ENCODE measurements at places on chromosomes 2 and 18. TPM values are rescaled to one million over a fixed set of nuclear protein-coding genes. Genes with fewer than 3 reads are reported as not detected.

GRCh38 chr2:164934401-164935117 is 20.8 kb downstream of the SLC38A11 start:
- peaks cover 15% of the 10 kb centered on the region for H3K4me1 ChIP-seq
- DNase-seq = no peak
- no peaks in the 10 kb centered on the region for H3K27me3 ChIP-seq
- H3K4me3 ChIP-seq = no peak overlapping the region
- no peaks in the 10 kb centered on the region for H3K36me3 ChIP-seq

DNA sequence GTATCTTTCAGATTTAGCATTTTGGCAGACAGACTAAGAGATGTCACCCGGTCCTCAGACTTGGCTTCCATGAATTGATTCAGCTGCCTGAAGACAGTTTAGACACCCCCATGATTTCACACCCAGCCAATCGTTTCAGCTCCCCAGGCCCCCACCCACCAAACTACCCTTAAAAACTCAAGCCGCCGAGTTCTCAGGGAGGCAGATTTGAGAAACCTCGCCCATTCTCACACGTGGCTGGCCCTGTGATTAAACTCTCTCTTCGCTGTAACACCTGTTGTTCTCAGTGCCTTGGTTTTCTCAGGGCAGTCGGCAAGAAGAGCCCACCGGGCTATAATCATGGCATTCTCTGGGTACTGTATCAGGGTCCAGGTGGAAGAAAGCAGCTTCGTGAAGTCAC is 35.2 kb downstream of the UXS1 start:
- no peaks in the 10 kb centered on the region for H3K27me3 ChIP-seq
- peaks cover 2% of the 10 kb centered on the region for H3K36me3 ChIP-seq
- DNase-seq = no peak
- H3K4me1 ChIP-seq = no peaks in the 10 kb centered on the region
- no peak overlapping the region for H3K4me3 ChIP-seq

GRCh38 chr2:13682540-13683272 is 949.8 kb upstream of the LRATD1 start:
- DNase-seq = no peak
- H3K4me1 ChIP-seq = no peaks in the 10 kb centered on the region
- H3K27me3 ChIP-seq = no peaks in the 10 kb centered on the region
- no peak overlapping the region for H3K27ac ChIP-seq
- no peaks in the 10 kb centered on the region for H3K36me3 ChIP-seq
- H3K4me3 ChIP-seq = no peak overlapping the region

GRCh38 chr2:56522605-56523089 is 338.9 kb downstream of the CCDC85A start:
- H3K4me1 ChIP-seq = peaks cover 3% of the 10 kb centered on the region
- no peak overlapping the region for H3K4me3 ChIP-seq
- no peak for DNase-seq
- no peaks in the 10 kb centered on the region for H3K27me3 ChIP-seq
- H3K27ac ChIP-seq = peak overlapping the region; percentile 57

GRCh38 chr2:70094978-70095719 is 7.9 kb downstream of the PCBP1 start:
- no peak for DNase-seq
- H3K4me3 ChIP-seq = no peak overlapping the region
- peak overlapping the region; percentile 97 for H3K27ac ChIP-seq
- no peaks in the 10 kb centered on the region for H3K27me3 ChIP-seq
- peaks cover 14% of the 10 kb centered on the region for H3K4me1 ChIP-seq

DNA sequence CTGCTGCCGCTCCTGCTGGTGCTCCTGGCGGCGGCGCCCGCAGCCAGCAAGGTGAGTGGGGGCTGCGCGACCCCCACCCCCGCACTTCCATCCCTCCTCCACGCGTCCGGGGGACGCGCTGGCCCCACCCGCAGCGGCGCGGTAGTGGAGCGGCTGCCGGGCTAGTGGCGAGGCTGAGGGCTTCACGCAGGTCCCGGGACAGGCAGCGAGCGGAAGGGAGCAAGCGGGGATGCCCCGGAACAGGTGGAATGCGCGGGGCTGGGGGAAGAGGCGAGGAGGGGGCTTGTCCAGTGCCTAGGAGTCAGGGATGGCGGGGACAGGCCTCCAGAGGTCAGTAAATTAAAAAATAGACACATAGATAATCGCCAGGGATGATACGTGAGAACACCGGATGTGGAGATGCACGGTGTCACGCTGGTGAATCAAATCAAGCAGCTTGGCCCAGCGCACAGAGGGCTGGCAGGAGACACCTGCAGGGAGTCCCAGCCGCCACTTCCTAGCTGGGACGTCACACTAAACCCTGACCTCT is 403 bp downstream of the COL4A3 start:
- no peak overlapping the region for H3K27ac ChIP-seq
- peak overlapping the region; percentile 64 for H3K4me3 ChIP-seq
- no peaks in the 10 kb centered on the region for H3K36me3 ChIP-seq
- peaks cover 19% of the 10 kb centered on the region for H3K4me1 ChIP-seq
- H3K27me3 ChIP-seq = no peaks in the 10 kb centered on the region

DNA sequence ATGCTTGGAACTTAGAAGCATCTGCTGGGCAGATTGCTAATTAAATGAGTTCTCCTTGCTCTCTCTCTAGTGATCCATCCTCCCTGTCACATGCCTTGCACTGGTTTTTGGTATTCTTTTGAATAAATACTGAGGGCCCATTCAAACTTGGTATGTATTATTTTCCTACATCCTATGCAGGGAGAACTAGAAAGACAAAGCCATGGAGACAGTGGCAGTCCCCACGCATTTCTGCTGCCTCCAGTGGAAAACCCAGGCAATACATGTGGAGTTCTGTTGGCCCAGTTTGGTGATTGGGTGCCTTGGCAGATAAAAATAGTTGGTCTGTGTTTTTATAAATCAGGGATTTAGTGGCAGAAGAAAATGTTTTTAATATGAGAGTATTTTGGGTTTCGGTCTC is 68.7 kb downstream of the DIS3L2 start:
- H3K4me3 ChIP-seq = no peak overlapping the region
- no peak for DNase-seq
- no peaks in the 10 kb centered on the region for H3K36me3 ChIP-seq
- no peaks in the 10 kb centered on the region for H3K4me1 ChIP-seq

DNA sequence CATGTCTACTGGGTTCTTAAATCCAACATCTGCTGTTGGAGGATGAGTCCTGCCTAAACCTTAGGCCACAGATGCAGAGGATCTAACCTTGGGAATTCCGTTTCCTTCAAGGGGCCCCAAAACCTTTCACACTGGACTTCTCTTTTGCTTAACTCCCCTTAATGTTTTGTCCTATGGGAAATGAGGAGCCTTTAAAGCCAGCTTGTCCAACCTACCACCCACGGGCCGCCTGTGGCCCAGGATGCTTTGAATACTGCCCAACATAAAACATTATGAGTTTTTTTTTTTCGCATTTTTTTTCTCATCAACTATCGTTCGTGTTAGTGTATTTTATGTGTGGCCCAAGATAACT is 157.2 kb upstream of the SLC1A4 start:
- no peaks in the 10 kb centered on the region for H3K27me3 ChIP-seq
- no peak for DNase-seq
- no peaks in the 10 kb centered on the region for H3K36me3 ChIP-seq
- no peak overlapping the region for H3K4me3 ChIP-seq
- peaks cover 14% of the 10 kb centered on the region for H3K4me1 ChIP-seq

DNA sequence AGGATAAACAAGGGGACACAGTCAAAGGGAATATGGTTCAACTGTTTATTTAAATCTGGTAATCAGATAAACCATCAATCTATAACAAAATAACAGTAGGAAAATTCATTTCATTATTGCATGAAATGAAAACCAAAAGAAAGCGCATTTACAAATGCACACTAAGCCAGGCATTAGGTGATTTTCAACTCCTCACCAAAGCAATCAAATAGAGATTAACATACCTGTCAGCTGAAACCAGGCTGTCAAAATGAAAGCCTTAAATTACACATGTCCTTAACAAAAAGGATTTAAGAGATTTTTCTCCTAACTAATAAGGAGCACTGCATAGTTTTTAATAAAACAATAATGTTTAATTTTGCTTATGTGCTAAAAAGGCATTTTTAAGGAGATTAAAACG is 23.0 kb downstream of the STK39 start:
- H3K4me1 ChIP-seq = no peaks in the 10 kb centered on the region
- no peaks in the 10 kb centered on the region for H3K36me3 ChIP-seq
- no peak for DNase-seq
- no peak overlapping the region for H3K27ac ChIP-seq

DNA sequence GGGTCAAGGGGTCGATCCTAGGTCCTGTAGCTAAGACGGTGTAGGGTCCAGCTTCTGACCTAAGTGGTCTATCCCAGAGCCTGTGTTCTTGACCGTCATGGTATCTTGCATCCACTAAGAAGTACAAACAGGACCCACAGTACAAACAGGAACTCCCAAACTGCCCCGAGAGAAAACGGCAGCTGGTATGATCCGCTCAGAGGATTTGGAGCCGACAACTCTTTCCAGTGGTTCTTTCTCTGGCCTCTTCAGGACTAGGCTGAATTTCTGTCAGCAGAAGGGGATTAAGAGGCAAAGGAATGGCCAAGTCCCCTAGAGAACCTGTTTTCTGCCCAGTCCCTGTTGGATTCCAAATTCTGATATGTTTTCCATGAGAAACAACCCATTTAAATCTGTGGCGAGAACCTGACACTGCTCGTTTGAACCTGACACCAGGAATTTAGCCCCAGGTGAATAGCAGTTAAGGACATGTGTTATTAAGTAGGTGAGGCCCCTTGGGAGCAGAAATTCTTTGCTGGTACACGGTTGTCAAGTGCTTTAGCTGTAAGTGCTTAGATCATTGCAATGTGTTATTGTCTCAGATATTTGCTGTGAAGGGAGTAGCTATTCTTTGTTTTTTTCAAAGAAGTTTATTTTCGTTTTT is 50.5 kb upstream of the TXNDC2 start:
- H3K27ac ChIP-seq = no peak overlapping the region
- H3K27me3 ChIP-seq = no peaks in the 10 kb centered on the region
- DNase-seq = no peak
- no peak overlapping the region for H3K4me3 ChIP-seq
- H3K36me3 ChIP-seq = no peaks in the 10 kb centered on the region
- no peaks in the 10 kb centered on the region for H3K4me1 ChIP-seq

GRCh38 chr2:148617219-148617618 is 27.3 kb upstream of the EPC2 start:
- H3K27me3 ChIP-seq = no peaks in the 10 kb centered on the region
- H3K4me3 ChIP-seq = no peak overlapping the region
- H3K36me3 ChIP-seq = no peaks in the 10 kb centered on the region
- no peak overlapping the region for H3K27ac ChIP-seq

DNA sequence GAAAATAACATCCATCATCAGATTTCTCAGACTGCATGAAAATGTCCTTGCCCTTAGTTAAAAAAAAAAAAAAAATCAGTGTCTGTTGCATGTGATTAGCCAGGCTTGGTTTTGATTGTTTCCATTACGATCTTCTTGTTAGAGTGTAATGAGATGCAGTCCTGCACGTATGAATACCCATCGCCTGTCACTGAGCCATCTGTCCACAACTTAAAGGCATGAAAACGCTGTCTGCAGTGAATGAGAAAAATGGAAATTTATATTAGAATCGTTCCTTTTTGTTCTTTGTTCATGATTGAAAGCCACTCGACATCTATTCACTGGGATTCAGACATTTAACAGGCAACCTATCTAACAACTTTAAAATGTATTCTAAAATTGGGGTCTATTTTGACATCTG is 521.7 kb upstream of the SPHKAP start:
- H3K4me1 ChIP-seq = no peaks in the 10 kb centered on the region
- H3K27me3 ChIP-seq = no peaks in the 10 kb centered on the region
- H3K4me3 ChIP-seq = no peak overlapping the region
- H3K27ac ChIP-seq = no peak overlapping the region

DNA sequence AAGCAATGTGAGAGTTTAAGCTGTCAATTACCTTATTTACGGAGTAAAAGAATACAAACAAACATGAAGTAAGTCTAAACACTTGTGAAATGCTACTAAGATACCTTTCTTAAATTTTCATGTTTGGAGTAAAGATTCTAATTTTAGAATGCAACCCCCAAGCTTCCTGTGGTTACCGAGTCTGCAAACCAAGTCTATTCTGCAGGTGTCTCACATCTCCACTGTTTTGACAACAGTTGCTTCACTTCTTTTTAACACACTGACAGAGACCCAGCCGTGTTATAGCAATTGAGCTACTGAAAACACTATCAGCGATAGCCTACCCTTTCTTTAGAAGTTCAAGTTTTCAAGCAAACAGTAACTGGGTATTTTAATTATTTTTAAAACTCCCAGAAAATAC is 608.3 kb downstream of the ERBB4 start:
- no peaks in the 10 kb centered on the region for H3K27me3 ChIP-seq
- DNase-seq = no peak
- H3K27ac ChIP-seq = no peak overlapping the region
- no peak overlapping the region for H3K4me3 ChIP-seq

- no peaks in the 10 kb centered on the region for H3K27me3 ChIP-seq
- no peak overlapping the region for H3K4me3 ChIP-seq
- no peaks in the 10 kb centered on the region for H3K36me3 ChIP-seq
- no peaks in the 10 kb centered on the region for H3K4me1 ChIP-seq
- peak; percentile 53 for DNase-seq
These were observed 27.3 kb downstream of the ZAP70 start for GRCh38 chr2:97740590-97741182.

DNA sequence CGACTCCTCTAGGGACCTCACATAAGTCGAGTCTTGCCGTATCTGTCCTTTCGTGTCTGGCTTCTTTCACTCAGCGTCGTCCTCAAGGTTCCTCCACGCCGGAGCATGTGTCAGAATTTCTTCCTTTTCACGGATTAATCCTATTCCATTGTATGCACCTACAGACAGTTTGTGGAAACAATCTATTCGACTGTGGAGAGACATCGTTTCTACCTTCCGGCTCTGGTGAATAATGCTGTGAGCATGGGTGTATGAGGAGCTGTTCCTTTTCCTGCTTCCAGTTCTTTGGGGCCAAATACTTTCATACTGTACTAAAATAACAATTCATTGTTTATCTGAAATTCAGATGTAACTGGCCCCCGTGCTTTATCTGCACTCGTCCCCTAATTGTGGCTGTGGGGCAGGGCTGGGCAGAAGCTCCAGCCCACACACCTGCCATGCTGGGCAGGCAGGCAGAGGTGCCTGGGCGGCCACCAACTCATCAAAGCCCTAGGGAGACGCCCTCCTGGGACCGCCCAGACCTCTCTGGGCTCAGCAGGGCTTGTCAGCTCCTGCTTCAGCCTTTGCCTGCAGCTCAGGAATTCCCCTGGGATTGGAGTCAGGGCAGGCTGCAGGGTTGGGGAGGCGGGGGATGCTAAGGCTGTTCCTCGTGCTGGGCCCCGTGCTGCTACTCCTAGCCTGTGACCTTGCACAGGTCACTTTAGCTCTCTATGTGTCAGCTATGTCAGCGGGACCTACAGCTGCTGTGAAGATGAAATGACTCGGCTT is 14.5 kb downstream of the GPC1 start:
- H3K27ac ChIP-seq = no peak overlapping the region
- H3K4me3 ChIP-seq = no peak overlapping the region
- H3K27me3 ChIP-seq = no peaks in the 10 kb centered on the region
- no peaks in the 10 kb centered on the region for H3K36me3 ChIP-seq
- no peak for DNase-seq

- no peak for DNase-seq
- peaks cover 2% of the 10 kb centered on the region for H3K27me3 ChIP-seq
- H3K27ac ChIP-seq = no peak overlapping the region
- H3K36me3 ChIP-seq = no peaks in the 10 kb centered on the region
- no peaks in the 10 kb centered on the region for H3K4me1 ChIP-seq
These were observed 465.7 kb downstream of the FBXO15 start for GRCh38 chr18:73681912-73682311.

EN1 gene
- total RNA-seq = not detected

CDH19 gene
- 0.65 TPM for total RNA-seq

RESP18 gene
- total RNA-seq = not detected

SERTAD2 gene
- total RNA-seq = 5.8 TPM

ACMSD gene
- 91.4 TPM for total RNA-seq

COLEC11 gene
- total RNA-seq = 62.7 TPM

Measured in liver (tissue), 10 donors.